ENCODE measurements at places on chromosomes 7 and 10.

GRCh38 chr10:49175587-49176309, 12.4 kb downstream of the TMEM273 start:
- DNase-seq: no peak

DNA sequence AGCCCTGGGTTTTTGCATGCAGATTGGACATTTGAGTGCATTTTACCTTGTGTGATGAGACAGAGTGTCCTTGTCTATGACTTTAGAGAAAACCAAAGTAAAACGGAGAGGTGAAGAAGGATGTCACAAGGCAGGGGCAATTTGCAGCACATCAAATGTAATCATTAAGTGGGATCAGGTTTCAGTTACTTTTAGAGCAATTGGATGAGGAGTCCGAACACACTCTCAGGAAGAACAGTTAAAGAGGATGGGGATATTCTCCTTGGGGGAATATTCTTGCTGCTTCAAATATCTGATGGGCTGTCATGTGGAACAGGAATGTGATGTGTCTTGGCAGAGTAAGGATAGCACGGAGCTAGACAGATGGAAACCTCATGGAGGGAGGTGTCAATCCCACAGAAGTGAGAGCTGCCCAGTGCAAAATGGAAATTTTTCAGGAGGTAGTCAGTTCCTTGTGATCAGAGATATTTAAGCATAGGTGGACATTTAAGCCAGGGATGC, 757 bp downstream of the RAB19 start:
- DNase-seq: no peak

DNA sequence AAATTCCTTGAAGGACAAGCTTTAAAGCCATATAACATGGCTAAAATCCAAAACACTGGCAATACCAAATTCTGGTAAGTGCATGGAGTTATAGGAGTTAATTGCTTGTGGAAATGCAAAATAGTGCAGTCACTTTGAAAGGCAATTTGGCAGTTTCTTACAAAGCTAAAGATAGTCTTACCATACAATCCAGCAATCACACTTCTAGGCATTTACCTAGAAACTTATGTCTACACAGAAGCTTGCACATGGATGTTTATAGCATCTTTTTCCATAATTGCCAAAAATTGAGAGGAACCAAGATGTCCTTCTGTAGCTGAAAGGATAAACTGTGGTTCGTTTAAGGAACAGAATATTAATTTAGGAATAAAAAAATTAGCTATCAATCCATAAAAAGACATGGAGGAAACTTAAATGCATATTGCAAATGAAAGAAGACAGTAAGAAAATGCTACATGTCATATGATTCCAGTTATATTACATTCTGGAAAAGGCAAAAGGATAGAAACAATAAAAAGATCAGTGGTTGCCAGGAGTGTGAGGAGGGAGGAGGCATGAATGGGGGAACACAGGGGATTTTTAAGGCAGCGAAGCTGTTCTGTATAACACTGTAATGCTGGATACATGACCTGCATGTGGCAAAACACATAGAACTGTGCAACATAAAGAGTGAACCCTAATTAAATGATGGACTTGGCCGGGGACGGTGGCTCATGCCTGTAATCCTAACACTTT, 51.9 kb downstream of the GNAT3 start:
- no peak for DNase-seq

DNA sequence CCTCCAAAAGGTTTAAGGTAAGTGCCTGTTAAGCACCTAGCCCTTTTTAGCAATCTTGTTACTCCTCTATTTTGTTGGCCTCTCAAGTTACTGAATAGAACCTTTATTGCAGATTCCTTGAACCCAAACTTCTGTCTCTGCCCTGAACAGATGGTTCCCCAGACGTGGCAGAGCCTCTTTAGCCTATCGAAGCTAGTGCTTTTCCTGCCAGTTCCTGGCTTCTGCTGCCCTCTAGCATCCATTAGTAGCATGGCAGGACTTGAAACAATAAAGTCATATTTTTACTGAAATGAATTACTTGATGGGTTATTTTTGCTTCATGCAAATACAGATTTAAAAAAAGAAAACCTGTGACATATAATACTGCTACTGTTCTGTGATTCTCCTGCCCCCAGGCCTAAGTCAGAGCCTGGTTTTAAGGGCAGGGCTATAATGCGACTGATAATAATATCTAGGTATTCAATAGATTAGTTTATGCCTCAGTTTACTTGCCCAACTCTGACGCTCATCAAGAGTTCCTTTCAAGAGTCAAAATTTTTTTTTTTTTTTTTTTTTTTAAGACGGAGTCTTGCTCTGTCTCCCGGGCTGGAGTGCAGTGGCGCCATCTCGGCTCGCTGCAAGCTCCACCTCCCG, 84.3 kb upstream of the PHF14 start:
- DNase-seq: peak; percentile 11

DNA sequence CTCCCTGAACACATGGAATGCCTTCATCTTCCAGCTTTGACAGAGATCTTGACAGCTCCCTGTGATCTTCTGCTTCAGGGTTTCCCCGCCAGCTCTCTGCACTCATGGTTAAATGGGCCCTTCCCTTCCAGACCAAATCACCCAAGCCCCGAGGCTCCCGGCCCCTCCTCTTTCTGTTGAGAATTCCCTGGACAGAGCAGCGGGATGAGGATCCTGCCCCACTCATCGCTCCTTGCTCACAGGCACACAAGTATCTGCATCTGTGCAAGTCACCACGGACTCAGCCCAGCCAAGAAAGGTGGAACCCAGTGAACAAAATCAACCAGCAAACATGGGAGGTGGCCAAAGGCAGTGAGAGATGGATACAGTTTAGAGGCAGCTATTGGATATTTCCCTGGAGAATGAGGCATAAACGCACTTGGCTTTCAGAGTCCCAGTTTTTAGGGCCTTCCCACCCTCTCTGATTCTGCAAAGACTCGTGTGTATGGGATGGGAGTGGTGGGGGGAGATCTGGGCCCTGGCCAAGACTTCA, 37.7 kb upstream of the CXCL12 start:
- DNase-seq: no peak

DNA sequence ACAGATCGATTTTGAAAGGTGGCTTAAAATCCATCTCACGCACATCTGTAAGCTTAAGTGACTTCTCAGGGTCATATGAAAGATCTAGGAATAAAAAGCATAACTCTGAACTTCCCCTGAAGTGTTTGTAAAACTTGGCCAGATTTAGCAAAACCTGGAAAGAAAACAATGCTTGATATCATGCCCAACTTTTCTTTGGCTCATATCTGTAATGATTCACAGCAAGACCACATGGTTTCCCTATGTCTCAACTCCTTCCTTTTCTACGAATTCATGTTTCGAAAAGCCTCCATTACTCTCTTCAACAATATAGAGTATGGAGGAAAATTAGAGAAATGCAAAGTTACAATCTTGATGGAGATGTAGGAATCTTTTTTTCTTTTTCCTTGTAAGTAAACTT, 20.1 kb upstream of the CABCOCO1 start:
- no peak for DNase-seq

- DNase-seq: no peak
Observed at GRCh38 chr10:57395923-57396322, 871.8 kb downstream of the IPMK start.

DNA sequence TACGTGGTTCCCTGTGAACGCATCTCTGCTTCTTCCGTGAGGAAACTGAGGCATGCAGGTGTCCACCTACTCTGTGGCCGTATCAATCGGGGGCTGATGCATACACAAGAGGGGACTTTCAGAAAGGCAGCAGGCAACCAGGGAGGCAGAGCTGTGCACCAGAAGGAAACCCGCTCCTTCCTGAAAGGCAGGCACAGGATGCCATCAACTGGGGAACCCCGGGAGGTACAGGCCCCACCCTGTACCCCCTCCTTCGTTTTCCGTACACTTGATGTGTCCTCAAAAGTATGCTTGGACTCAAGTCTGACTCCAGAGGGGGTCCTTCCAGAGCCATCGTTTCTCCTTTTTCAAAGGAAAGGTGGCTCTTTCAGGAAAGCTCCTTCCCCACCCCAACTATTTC, 59.5 kb downstream of the ASB13 start:
- DNase-seq: no peak

GRCh38 chr7:81685270-81685868, 84.5 kb downstream of the HGF start:
- DNase-seq: no peak

DNA sequence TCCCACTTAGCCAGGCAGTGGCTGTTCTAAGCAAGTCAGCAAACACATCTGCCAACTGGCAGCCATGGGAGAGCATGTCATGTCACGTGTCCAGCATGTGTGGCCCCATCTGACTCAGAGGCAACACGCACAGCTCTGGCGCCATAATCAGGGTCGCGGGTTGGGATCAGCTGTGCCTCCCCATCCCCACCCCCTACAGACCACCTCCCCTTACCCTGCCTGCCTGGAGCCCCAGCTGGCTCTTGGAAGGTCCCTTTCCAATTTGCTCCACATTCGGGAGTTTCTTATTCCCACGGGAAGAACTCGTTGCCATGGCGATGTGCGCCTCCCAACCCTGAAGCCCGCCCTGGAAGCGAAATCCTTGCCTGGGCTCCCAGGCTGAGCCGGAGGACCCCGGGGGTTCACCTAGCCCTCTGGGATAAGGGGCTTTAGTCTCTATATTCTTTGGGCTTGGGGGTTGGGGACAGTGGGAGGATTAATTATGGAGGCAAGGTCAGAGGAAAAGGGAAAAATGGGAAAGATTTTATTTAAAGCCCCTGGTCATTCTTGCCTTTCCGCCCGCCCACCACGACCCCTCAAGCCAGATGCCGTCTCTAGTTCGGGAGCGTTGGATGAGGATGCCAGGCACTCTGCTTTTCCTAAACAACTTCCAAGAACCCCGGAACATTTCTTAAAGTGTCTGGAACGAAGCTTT, 283.7 kb downstream of the ZEB1 start:
- DNase-seq: no peak

DNA sequence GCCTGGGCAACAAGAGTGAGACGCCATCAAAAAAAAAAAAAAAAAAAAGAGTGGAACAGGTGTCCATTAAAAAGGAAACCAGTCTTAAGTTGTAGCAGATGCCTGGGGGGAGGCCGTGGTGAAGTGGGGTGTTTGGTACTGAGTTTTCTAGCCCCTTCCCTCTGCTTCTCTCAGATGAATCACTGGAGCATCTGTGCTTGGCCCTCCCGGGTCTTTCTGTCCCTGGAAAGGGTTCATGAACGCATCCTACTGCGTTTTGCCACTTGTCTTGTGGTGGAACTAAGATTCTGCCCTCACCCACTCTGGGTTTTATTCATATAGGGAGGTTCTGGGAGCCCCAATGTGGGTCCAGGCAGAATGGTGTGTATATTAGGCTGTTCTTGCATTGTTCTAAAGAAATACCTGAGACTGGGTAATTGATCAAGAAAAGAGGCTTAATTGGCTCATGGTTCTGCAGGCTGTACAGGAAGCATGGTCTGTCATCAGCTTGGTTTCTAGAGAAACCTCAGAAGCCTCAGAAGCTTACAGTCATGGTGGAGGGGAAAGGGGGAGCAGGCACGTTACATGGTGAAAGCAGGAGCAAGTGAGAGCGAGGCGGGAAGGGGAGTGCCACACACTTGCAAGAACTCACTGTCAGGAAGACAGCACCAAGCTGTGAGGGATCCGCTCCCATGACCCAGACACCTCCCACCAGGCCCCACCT, 63.5 kb downstream of the CAMK1D start:
- no peak for DNase-seq

- no peak for DNase-seq
Observed at GRCh38 chr10:72037811-72038210, 50.5 kb downstream of the SPOCK2 start.

DNA sequence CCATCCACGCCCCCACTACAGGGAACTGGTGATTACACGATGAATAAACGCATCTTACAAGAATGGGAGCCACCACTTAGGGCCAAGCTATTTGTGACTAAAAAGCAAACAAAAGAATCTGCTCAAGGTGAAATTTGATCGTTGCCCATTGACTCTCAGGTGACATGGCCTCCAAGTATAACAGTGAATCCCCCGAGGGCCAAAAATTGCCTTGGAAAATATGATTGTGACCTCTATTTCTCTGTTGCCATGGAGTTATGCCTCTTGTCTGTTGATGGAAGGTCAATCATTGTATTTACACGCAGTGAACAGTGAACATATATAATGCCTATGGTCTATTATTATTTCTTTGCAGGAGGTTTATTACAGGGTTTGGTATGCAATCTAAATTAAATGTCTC, 282.3 kb downstream of the KLF6 start:
- no peak for DNase-seq

GRCh38 chr7:30977896-30978564, 14.3 kb downstream of the GHRHR start:
- no peak for DNase-seq

GRCh38 chr7:101615446-101615845, 13.7 kb downstream of the MYL10 start:
- no peak for DNase-seq

DNA sequence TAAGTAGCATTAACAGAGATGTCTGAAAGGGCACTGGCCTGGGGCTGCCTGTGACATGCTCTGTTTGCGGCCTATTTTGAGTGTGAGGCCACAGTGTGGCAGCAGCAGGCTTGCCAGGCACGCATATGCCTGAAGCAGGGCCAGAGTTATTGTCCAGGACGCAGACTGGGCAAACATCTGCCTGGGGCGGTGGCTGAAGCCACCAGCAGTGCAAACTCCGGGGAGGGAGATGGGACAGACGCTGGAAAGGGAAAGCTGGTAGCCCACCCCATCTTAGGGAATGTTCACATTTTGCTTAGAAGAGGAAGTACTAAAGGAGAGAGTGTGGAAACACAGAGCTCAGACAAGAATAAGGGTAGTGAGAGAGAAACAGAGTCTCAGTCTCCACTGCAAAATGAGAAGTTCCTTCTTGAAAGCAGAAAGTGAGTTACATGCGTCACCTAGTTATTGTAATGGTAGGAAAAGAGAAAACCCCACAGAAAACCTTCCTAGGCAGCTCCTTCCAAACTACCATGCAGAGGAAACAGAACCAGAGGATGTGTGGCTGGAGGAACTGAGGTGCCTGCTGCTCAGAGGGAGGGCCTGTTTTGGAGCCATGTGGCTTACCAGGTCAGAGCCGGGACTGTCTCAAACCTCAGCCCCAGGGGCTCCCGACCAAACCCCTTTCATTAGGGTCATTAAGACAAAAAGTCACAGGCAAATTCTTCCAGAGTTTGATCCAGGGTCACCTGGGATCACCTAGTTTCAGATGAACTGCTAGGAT, 14.5 kb downstream of the AKR1B1 start:
- DNase-seq: no peak

GRCh38 chr10:81876253-81877077, 1.5 kb downstream of the NRG3 start:
- no peak for DNase-seq

- no peak for DNase-seq
Observed at GRCh38 chr10:16699435-16700057, 117.7 kb downstream of the RSU1 start.

GRCh38 chr10:21326594-21327288, 198.7 kb downstream of the SKIDA1 start:
- no peak for DNase-seq

GRCh38 chr7:130961128-130961601, 227.2 kb upstream of the KLF14 start:
- peak; percentile 70 for DNase-seq

GRCh38 chr7:95694334-95694733, 78.0 kb upstream of the DYNC1I1 start:
- DNase-seq: no peak
